ENCODE measurements at places on chromosomes 13 and 19.
A peak's percentile ranks its signal among the peaks of the same experiment; 100 is the strongest.

- DNase-seq: peak; percentile 24
Measured at GRCh38 chr13:66410314-66410713, 819.8 kb downstream of the PCDH9 start.

GRCh38 chr19:56294549-56294948, 20.1 kb downstream of the ZSCAN5A start:
- no peak for DNase-seq

DNA sequence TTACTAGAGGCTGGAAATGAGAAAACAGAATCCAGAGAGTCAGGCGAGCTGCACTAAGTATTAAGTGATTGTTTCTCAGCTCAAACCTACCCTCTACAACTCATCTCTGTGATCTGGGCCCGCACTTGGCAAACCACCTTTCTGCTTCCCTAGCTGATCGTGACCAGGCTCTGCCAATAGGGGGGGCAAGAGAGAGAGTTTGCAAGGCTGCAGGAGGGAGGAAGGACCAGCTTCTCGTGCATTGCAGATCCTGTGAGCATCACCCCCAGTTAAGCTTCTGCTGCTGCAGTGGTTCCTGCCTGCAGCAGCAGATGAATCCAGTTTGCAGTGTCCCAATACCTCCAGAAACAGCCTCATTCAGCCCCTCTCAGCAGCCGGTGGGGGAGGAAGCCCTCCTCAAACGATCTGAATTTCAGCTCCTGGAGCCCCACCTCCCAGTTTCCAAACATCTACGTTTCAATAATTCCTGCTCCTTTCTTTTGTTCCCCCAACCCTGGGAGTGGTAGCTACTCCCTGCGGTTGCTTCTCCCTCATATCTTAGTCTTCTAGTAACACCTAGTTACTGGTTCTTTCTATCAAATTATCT, 20.0 kb downstream of the XRCC1 start:
- peak; percentile 22 for DNase-seq

- peak; percentile 6 for DNase-seq
Measured at GRCh38 chr13:70108356-70109105, at the start of gene KLHL1. Gene KLHL1, minus strand, starts transcription at chr13:70108452. Its CDS starts 753 bp downstream, at chr13:70107699.

GRCh38 chr19:33386361-33386858, 12.9 kb downstream of the CEBPG start:
- no peak for DNase-seq

GRCh38 chr19:34644991-34645461, 31.9 kb downstream of the SCGB2B2 start:
- DNase-seq: no peak

DNA sequence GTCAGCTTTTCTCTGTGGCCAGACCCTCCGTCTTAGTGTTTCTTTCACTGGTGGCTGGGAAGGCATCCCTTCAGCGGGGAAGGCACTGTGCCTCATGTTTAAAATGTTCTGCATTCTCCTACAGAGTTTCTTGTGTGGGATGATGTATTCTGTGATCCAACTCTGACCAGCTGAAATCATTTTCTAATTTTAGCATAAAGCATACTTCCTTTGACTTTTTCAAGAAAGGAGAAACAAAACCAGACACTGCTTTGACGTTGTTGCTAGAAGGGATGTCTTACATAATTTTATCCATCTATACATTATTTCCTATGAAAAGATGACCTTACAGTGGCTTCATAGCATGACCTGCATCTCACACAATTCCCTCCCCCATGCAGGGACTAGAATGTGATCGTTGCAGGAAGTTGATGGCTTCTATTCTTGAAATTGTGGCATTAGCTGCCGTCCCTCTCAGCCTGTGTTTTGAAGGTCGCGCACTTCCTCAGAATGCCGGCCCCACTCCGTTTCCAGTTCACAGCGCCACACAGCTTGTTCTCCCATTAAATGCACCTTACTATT, 38.6 kb upstream of the TEX29 start:
- DNase-seq: no peak
